Upper lobe of right lung (tissue), 1 donor: ENCODE measurements at places on chromosomes 2 and 18.
A peak's percentile ranks its signal among the peaks of the same experiment; 100 is the strongest.

DNA sequence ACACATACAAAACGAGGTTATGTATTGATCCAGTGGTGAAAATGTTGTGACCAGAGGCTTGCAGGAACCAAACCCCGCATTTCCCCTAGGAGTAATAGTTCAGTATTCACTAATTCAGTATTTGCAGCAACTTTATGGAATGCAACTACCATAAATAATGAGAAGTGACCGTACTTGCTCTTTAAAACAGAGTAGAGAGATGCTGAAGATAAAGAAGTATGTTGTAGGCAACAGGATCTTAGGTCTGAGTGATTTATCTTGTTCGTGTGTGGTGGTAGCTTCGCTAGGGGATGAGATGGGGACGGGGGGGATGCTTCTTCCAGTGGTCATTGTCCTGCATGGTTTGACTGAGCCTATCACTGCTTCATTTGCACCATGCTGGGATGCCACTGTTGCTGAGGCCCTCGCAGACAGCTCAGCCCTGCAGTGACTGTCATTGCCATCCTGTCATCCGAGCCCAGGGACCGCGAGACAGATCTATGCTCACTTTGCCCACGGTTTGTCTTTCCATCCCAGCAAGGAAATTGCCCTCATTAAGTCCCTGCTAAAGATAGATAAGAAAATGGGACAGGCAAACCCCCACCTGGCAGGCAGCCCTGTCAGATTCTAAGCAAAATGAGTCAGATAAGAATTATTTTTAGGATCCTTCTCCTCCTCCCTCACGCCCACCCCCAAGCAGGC is 181.3 kb downstream of the CTIF start:
- no peak overlapping the region for H3K4me3 ChIP-seq
- no peak for DNase-seq
- H3K36me3 ChIP-seq, result no peaks in the 10 kb centered on the region
- peaks cover 8% of the 10 kb centered on the region for H3K4me1 ChIP-seq

DNA sequence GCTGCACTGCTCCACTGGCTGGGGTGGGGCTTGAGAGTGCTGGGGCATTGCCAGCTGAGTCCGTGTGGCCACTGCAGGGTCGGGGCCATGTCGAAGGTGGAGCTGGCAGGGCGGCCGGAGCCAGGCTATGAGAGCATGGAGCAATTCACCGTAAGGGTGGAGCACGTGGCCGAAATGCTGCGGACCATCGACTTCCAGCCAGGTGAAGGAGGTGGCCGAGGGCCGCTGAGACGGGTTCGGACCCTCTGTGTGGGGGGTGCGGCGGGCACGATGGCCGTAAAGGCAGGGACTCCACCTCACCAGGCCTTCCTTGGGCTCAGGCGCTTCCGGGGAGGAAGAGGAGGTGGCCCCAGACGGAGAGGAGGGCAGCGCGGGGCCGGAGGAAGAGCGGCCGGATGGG is 2.1 kb downstream of the UCN start:
- H3K27me3 ChIP-seq, result peaks cover 37% of the 10 kb centered on the region
- DNase-seq, result no peak
- H3K36me3 ChIP-seq, result peaks cover 5% of the 10 kb centered on the region
- peak overlapping the region; percentile 8 for H3K4me3 ChIP-seq

- H3K4me3 ChIP-seq, result no peak overlapping the region
- no peak overlapping the region for H3K27ac ChIP-seq
- no peak for DNase-seq
- H3K36me3 ChIP-seq, result no peaks in the 10 kb centered on the region
These were observed 81.0 kb upstream of the CCDC150 start for GRCh38 chr2:196558497-196558896.

DNA sequence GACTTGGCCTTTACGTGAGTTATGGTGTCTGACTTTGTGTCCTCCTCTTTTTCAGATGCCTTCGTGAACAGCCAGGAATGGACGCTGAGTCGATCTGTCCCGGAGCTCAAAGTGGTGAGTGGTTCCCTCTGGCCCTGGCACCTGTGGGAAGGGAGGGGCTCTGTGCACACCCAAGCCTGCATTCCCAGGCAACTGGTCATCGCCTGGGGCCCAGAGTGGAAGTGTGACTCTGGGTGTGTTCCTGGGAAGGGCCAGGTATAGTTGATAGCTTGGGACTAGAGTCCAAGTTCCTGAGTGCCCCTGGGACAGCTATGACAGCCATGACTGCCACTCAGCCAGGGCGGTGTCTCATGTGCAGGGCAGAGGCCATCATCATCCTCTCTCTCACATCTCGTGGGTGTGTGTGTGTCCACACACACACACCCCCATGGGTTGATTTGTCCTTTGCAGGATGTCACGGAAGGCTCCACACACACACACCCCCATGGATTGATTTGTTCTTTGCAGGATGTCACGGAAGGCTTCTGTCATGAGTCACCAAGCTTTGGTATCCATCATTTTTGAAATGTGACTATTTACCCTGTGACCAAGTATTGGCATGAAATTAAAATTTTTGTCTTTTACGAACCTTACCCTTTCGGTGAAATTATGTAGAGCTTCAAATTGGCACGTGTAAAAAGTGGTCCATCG is 215.4 kb downstream of the AGAP1 start:
- H3K4me1 ChIP-seq, result no peaks in the 10 kb centered on the region
- no peak overlapping the region for H3K27ac ChIP-seq
- no peaks in the 10 kb centered on the region for H3K27me3 ChIP-seq
- no peak for DNase-seq

GRCh38 chr18:63083020-63083531 is 236.5 kb downstream of the BCL2 start:
- H3K36me3 ChIP-seq, result no peaks in the 10 kb centered on the region
- no peaks in the 10 kb centered on the region for H3K27me3 ChIP-seq
- no peak for DNase-seq
- no peak overlapping the region for H3K27ac ChIP-seq
- no peaks in the 10 kb centered on the region for H3K4me1 ChIP-seq
- no peak overlapping the region for H3K4me3 ChIP-seq

GRCh38 chr2:120013597-120014223 is 833 bp downstream of the EPB41L5 start:
- peak overlapping the region; percentile 85 for H3K4me3 ChIP-seq
- peak overlapping the region; percentile 90 for H3K27ac ChIP-seq
- no peaks in the 10 kb centered on the region for H3K27me3 ChIP-seq

DNA sequence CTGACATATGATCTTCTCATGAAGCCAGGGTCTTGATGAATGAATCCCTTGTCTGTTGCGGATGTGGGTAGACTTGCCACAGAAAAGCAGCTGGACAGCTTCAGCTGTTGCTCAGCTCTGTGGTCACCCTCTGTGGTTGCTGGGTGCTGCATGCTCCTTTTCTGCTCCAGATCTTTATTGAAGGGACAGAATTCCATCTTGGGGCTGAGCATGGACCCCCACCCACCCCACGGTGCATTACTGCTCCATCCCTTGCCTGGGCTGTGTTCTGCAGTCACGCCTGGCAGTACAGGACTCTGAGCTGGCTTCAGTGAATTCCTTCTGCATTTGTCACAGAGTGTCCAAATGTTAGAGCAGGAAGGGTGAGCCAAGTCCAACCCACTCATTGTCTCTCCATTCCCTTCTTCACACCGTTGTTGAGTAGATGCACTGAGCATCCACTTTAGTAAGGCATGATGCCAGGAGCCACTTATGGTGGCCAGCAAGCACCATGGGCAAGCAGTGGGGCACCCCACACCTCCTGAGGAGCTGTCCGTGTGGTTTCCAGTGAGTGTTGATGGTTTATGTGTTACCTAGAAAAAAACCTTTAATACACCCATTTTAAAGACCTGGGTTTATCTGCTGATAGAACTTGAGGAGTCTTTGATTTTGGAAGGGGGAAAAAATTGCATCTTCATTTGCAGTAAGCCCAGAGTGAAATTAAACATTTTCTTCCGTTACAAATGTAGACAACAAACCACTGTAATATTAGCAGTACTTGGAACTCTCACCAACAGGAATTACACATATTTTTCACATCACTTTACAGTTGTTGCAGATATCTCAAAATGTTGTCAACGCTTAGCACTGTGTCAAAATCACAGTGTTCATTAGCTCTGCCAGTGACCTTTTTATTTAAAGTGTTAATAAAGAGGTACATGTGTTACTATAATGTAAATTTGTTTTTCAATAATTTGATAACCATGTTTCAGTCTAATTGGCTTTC is 14.7 kb upstream of the ITGB6 start:
- H3K4me1 ChIP-seq, result peaks cover 5% of the 10 kb centered on the region
- H3K36me3 ChIP-seq, result no peaks in the 10 kb centered on the region
- peak; percentile 64 for DNase-seq
- H3K27ac ChIP-seq, result no peak overlapping the region

DNA sequence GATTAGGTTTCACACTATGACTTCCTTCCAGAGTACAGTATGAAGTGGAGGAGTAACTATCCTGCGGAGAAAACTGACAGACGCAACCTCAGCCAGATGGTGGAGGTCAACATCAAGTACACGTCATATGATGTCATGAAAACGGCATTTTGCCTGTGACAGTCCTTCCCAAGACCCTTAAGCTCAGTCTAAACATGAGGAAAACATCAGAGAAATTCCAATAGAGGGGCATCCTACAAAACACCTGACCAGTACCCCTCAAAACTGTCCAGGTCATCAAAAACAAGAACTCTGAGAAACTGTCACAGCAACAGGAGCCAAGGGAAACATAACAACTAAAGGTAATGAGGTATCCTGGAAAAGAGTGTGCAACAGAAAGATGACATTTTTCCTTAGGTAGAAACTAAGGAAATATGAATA is 1.7 kb downstream of the RNU4ATAC start:
- no peak overlapping the region for H3K27ac ChIP-seq
- DNase-seq, result no peak
- H3K36me3 ChIP-seq, result peaks cover 8% of the 10 kb centered on the region
- H3K4me3 ChIP-seq, result no peak overlapping the region
- H3K4me1 ChIP-seq, result peaks cover 34% of the 10 kb centered on the region

- H3K36me3 ChIP-seq, result no peaks in the 10 kb centered on the region
- H3K4me1 ChIP-seq, result no peaks in the 10 kb centered on the region
- peaks cover 10% of the 10 kb centered on the region for H3K27me3 ChIP-seq
- H3K27ac ChIP-seq, result no peak overlapping the region
- no peak for DNase-seq
These were observed 233.8 kb downstream of the ANKRD36B start for GRCh38 chr2:97355887-97356286.

DNA sequence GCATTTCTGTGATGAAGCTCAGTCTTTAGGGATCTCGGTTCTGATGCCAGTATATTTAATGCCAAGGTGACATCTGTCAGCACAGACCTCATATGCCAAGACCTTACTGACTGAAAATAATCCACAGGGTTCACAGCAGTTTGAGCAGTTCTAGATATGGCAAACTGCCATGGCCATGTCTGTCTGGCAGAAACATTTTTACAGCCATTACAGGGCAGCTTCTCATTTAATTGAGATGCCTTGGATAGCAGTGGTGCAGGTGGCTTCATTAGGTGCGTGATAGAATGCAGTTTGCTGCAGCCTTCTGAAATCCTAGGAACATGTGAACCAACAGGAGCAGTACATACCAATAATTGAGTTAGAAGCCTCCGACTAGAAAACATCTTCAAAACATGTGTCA is 510.6 kb downstream of the XIRP2 start:
- H3K4me1 ChIP-seq, result no peaks in the 10 kb centered on the region
- no peaks in the 10 kb centered on the region for H3K36me3 ChIP-seq
- no peak overlapping the region for H3K27ac ChIP-seq
- no peak for DNase-seq

DNA sequence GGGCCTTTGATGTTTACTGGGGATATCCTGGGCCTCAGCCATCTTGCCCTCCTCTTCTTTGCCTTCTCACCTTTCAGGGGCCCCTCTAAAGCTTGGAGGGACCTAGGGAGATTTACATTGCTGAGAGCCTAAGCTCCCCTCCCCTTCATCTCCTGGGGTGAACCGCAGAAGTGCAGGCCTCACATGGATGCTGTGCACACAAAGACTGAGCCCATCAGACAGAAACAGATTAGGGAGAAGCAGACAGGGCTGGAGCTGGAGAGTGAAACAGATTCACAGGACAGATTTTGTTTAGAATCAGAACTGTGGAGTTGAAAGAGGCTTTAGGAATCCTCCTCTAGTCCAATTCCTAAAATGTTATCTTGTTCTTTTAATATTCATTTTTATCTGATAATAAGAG is 3.4 kb upstream of the CDK5R2 start:
- H3K36me3 ChIP-seq, result no peaks in the 10 kb centered on the region
- no peak overlapping the region for H3K27ac ChIP-seq
- DNase-seq, result no peak
- H3K4me3 ChIP-seq, result no peak overlapping the region
- peaks cover 3% of the 10 kb centered on the region for H3K4me1 ChIP-seq
- peaks cover 41% of the 10 kb centered on the region for H3K27me3 ChIP-seq

DNA sequence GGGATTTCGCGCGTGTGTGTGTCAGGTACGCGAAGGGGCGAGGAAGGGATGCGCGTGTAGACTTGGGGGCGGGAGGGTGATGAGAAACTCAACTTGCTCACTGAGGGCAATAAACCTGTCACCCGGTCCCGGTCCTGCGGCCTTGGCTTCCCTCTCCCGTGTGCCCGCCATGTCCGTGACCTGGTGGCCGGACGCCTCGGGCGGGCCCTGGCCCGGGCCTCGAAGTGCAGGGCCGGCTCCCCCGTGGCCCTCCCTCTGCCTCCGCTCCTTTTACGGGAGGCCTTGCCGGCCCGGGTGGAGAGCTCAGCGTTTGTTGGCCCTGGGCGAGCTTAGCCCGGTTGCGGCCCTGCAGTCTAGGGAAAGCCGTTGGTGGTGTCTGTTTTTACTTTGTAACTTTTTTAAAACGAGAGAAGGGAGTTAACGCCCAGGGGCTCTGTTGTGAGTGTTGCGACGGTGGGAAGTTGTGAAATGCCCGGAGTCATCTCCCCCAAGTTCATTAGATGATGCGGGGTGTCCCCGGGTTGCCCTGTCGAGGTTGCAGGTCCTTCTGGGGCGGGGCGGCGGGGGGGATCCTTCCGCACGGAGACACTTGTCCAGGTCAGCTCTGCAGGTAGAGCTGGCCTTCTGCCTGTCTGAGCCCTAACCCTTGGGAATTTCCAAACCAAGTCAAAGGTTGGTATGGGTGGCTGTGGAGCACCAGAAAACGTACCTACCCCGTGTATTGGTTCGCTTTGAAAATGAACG is 883 bp downstream of the SMCHD1 start:
- peak overlapping the region; percentile 89 for H3K4me3 ChIP-seq
- H3K36me3 ChIP-seq, result no peaks in the 10 kb centered on the region
- peak; percentile 81 for DNase-seq
- peak overlapping the region; percentile 94 for H3K27ac ChIP-seq
- H3K4me1 ChIP-seq, result peaks cover 23% of the 10 kb centered on the region

GRCh38 chr2:121017396-121017795 is 267.6 kb downstream of the TFCP2L1 start:
- H3K4me3 ChIP-seq, result no peak overlapping the region
- H3K4me1 ChIP-seq, result no peaks in the 10 kb centered on the region
- peaks cover 5% of the 10 kb centered on the region for H3K27me3 ChIP-seq

- H3K27me3 ChIP-seq, result no peaks in the 10 kb centered on the region
- no peaks in the 10 kb centered on the region for H3K36me3 ChIP-seq
These were observed 62.1 kb upstream of the OTOS start for GRCh38 chr2:240202586-240202985.

DNA sequence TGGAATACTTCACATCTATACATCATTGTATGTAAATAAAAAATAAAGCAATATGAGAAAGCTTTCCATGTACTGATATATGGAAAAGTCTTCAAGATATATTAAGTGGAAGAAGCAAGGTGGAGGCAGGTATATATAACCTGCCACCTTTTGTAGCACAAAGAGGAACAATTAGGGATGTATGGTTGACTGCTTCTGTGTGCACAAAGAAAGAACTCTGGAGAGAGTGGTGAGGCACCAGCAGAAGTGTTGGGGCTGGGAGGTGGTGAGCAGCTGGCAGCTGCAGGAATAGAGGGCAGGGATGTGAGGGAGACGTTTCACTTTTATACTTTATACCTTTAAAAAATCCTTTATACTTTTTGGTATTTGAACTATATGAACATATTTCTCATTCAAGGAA is 26.1 kb downstream of the KIF5C start:
- H3K4me3 ChIP-seq, result no peak overlapping the region
- H3K27ac ChIP-seq, result no peak overlapping the region
- peaks cover 13% of the 10 kb centered on the region for H3K27me3 ChIP-seq
